Regular cardiac myocyte (primary cell): ENCODE measurements at places on chromosomes 4 and X. TPM values are rescaled to one million over a fixed set of nuclear protein-coding genes. Genes with fewer than 3 reads are reported as not detected.

SPATA18 gene
- 8.4 and 17.2 TPM in 2 replicates for total RNA-seq

FANCB gene
- total RNA-seq = 5.4 and 13.4 TPM in 2 replicates

GAGE12F gene
- not detected in 2 replicates for total RNA-seq

TMEM144 gene
- total RNA-seq = 5.2 and 9.9 TPM in 2 replicates

CENPE gene
- 3.9 and 32.4 TPM in 2 replicates for total RNA-seq

HS3ST1 gene
- 0.56 and 1.5 TPM in 2 replicates for total RNA-seq
